Uterus (tissue), 4 donors: ENCODE measurements at places on chromosomes 2 and 18. TPM values are rescaled to one million over a fixed set of nuclear protein-coding genes. Genes with fewer than 3 reads are reported as not detected.

TFPI gene
- total RNA-seq, result 135 TPM

EN1 gene
- not detected for total RNA-seq

ADI1 gene
- total RNA-seq, result 33.8 TPM

DRC1 gene
- total RNA-seq, result 0.85 TPM

DNA sequence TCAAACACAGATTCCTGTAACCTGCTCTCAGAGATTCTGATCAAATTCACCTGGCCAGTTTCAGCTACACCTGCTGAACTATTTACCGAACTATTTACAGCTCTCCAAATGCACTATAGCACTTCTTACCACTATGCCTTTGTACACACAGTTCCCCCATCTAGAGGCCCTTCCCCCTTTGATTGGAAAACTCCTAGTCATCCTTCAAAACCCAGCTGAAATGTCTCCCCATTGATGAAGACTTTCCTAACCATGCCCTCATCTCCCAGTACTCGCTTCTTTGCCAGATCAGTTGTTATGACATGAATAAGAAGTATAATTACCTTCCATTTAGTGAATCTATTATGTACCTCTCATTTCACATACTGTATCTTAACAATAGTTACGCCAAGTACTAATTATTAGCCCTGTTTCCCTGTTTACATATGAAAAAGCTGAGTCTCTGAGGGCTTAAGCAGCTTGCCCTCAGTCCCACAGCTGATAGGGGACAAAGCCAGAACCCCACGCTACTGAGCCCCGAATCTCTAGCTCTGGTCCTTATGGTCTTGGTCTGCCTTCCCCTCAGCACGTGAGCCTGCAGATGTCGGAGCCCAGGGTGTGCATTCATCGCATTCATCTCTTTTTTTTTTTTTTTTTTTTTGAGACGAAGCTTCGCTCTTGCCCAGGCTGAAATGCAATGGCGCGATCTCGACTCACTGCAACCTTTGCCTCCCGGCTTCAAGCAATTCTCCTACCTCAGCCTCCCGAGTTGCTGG is 64.7 kb upstream of the ASAP2 start:
- DNase-seq, result no peak
